ENCODE measurements at places on chromosomes 2 and 18. TPM values are rescaled to one million over a fixed set of nuclear protein-coding genes. Genes with fewer than 3 reads are reported as not detected.

Gene FAM237A
- not detected for total RNA-seq

Gene CFAP210
- total RNA-seq, result not detected

Gene CRYBA2
- total RNA-seq, result not detected

Gene KHK
- 3.5 TPM for total RNA-seq

Gene CABLES1
- total RNA-seq, result 7.8 TPM

Gene ADAM23
- total RNA-seq, result 16.3 TPM

Gene SP140L
- total RNA-seq, result 5.3 TPM

Gene DAW1
- not detected for total RNA-seq

DNA sequence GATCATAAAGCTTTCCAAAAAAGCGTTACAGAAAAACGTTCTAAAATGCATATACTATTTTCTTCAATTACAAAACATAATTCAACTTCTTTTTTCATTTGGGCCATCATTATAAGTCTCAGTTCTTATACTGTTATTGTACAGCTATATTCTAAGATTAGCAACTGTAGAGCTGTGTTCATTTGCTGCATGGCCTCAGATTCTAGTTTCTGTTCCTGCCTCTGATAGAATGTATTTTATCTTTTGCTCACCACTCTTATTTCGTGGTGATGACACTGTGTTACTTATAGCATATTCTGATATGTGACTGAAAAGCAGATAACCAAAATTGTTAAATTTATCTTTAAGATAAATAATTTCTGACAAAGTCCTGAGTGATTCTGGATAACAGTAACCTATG lies 67.2 kb downstream of the PTRHD1 start:
- no peak for ATAC-seq

DNA sequence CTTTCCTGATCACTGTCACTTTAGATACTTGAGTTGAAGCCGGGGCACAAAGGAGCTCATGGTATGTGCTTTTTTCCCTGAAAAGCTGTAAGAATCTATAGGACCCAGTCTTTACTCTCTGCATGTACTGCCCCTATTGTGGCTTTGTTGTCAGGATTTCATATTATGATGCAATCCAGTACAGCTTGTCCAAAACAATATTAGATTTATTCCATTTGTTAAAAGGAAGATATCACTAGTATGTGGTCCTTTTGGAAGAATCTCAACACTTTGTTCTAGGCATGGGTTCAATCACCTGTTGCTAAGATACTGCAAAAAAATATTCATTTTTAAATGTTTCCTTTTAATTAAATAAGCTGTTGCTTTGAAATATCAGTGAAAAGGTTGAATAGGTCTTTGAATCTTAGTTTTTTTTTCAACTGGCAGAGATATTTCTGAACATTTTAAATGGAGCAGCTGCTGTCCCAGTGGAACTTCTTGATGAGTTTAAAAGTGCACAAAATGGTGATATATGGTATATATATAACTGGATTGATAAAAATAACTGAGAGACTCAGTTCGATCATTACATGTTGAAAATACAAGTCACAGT lies 256.6 kb upstream of the NT5C1B start:
- no peak for ATAC-seq

DNA sequence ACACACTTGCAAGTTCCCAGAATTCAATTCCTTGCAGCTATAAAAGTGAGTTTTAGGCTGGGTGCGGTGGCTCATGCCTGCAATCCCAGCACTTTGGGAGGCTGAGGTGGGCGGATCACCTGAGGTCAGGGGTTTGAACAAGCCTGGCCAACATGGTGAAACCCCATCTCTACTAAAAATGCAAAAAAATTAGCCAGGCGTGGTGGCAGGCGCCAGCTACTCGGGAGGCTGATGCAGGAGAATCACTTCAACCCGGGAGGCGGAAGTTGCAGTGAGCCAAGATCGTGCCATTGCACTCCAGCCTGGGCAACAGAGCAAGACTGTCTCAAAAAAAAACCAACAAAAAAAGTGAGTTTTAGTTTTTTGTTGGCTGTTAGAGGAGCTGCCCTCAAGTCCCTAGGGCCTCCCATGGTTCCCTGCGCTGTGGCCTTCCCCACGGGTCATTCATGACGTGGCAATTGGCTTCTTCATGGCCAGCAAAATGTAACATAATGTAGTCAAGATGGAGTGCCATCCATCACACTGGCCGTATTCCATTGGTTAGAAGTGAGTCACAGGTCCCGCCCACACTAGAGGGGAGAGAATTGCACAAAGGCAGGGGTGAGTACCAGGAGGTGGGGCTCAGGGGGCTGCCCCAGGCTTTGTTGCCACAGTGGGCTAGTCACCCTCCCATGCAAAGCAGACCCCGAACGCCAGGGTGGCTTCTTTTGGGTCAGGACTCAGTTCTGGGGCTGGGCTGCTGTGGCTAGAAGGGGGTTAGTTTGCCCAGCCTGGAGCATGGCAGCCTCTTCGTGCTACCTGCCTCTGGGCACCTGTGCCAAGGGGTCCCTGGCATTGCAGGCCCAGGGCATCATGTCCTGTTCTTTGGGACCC lies 37.7 kb upstream of the INHBB start:
- ATAC-seq, result peak; percentile 17

- no peak for ATAC-seq
Measured at GRCh38 chr2:37902991-37903390, 22.1 kb upstream of the RMDN2 start.

GRCh38 chr2:235026649-235027557 lies 75.1 kb downstream of the SH3BP4 start:
- ATAC-seq, result peak; percentile 94

GRCh38 chr2:67950919-67951318 lies 111.9 kb downstream of the C1D start:
- no peak for ATAC-seq

DNA sequence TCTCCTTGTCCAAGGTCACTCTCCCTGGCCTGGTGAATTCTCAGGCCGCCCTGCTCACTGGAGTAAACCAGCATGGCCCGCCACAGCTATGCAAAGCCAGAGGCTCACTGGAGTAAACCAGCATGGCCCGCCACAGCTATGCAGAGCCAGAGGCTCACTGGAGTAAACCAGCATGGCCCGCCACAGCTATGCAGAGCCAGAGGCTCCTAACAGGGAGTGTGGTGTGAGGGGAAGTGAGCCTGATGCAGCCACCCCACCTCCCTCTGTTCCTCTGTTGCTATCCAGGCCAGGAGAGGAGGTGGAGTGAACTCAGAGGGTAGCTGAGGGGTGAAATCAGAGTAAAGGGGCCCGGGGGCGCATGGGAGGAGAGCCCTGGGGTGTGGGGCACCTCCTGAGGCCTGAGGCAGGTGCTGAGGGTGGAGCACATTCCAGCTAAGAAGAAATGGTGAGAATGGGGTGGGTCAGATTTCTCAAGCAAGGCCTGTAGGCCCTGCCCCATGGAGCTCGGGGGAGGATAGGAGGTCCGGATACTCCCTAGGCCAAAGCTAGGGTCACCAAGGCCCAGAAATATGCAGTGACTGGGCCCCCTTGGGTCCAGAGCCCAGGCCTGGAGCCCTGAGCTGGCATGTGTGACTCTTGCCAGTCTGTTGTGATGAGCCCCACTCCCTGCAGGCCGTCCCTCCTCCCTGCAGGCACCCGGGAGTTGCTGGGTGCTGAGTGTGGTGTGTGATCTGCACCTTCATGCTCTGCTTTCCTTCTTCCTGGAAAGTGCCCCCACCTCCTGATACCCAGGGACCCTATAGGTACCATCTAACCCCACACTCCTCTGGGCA lies 1.5 kb downstream of the ATP6V1B1 start:
- ATAC-seq, result no peak

DNA sequence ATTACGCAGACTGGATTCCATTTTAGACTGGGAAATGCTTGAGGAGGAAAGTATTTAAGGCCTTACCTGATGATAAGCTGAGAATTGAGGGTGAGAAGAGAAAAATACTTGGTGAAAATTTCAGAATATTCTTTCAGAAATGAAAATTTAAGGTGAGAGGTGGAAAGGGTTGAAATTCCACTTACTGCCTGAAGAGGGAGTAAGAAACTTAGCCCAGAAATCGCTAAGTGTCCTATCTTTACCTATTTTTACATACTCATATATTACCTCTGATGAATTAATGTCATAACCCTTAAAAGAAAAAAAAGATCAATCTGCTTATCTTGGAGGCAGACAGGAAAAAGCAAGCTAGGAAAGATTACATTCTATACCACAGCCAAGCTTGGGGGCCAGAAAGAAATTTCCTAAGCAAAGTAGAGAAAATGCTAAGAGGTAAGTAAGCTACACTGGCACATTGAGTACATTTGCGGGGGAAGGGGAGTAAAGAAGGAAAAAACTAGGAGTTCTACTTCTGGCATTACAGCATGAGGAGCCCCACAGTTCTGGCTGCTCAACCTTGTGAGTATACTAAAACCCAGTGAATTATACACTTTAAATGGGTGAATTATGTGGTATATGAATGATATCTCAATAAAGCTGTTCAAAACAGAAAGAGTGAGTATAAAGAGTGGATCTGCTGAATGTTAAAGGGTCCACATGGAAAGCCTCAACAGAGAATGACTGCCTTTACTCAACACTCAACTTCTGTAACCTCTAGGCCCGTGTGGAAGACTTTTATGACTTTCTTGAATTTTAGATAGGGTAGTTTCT lies 33.8 kb downstream of the SMC6 start:
- no peak for ATAC-seq

GRCh38 chr2:239304533-239305221 lies 96.1 kb downstream of the HDAC4 start:
- ATAC-seq, result no peak

DNA sequence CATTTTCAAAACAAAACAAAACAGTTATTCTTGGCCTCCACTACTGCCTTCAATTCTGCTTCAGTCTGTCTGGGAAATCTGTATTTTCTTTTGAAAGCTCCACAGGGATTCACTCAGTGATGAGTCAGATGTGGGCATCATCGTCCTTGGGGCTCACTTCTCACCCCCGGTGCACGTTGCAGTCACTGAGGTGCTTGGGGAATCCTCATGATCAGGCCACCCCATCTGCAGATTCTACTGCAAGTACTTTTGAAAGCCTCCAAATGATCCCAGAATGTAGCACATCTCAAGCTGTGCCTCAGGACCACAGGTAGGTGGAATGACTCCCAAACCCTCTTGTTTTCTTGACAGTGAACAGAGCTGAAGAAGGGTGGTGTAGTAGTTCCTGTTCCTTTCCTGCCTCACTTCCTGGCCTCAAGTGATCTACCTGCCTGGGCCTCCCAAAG lies 34.3 kb downstream of the LPIN2 start:
- no peak for ATAC-seq

DNA sequence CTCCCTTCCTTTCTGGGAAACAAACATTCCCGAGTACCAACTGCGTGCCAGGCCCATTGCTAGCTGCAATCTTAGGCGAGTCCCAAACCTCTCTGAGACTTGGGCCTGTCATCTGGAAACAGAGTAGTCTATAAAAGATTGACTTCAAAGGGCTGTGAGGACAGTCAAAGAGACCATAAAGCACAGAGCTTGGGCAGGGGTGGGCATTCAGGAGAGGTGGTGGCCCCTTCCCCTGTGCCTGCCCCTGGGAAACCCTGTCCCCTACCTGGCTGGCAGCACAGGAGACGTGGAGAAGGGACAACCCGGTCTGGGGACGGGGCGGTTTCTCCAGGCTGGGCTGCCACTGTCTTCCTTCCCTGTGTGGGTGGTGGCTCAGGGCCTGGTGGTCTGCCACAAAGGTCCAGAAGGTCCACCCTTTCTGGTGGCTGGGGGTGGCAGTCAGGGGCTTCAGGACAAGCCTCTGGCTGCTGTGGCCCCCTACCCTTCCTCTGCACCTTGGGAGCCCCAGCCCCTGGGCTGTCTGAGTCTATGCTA lies 33.9 kb upstream of the FOSL2 start:
- ATAC-seq, result no peak

GRCh38 chr2:84458551-84459017 lies 496 bp downstream of the SUCLG1 start:
- peak; percentile 39 for ATAC-seq

GRCh38 chr2:68108120-68108519 lies 45.3 kb upstream of the C1D start:
- ATAC-seq, result peak; percentile 23

DNA sequence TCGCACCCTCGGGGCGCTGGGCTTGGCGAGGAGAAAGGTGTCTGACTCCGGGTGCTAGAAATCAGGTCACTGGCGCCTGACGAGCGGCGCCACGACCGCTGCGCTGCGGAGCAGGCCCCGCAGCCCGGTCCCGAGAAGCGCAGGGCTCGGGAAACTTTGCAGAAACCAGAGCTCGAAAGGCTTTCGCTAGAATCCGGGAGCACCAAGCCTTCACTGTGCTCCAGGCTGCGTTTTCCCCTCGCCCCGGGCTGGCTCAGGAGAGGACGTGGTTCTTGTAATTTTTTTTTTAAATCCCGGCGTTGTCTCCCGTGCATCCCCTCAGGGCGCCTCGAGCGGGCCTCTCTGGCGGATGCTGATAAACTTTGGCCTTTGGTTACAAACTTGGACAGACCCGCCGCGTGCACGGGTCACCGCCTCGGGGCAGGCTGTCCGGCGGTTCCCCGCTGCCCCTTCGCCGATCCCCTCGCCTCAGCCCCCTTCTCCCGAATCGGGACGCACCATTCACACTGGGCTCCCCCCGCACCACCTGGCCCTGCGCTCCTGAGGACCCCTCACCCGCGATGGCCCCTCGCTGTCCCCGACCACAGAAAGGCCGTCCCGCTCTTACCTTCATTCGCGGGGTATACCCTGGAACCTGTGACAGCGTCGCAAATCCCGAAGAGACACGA lies 419 bp downstream of the EPHA4 start:
- no peak for ATAC-seq

DNA sequence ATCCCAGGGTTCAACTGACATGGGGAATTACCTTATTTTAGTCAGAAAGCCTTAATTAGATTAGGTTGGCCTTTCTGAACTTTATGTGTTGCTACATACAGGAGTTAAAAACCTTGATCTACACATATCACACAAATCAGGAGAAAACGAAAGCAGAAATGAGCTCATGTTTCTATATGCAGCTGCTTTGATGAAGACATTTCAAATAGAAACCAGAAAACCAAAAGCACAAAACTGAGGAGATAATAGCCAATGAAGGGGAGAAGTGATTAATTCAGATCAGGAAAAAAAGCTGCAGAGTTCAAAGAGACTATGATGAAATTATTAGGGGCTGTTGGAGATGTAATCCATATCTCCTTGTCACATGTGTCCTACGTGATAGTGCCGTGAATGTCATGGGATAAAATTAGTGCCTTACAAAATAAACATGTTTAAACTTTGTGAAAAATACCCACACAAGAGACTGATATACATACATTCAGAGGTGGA lies 255.0 kb downstream of the CAMKMT start:
- no peak for ATAC-seq

GRCh38 chr18:28512357-28512756 lies 335.4 kb upstream of the CDH2 start:
- ATAC-seq, result no peak

DNA sequence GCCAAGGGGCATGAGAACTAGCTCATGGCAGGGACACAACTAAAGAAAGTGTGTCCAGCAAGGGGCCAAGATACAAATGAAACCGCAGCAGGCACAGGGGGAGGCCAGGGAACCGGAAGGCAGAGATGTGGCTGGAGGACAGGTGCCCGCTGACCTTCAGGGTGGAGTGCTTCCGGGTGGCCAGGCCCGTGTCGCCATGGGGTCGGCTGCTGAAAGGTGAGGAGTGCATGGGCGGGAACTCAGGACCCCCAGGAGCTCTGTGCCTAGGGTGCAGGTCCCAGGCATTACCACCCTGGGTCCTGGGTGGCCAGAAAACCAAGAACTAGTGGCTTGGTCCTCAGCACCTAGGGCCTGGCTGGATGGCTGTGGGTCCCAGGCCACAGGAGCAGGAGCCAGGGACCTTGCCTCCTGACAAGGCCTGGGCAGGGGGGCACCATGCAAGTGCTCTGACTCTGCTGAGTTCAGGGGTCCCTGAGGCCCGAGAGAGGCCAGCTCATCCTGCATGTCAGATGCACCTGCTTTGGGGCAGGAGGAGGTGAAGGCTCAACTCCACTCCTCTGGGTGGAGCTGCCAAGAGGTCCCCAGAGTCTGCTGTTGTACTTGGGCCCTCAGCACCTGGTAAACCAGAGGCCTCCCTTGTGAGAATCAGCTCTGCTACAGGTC lies 50.9 kb downstream of the CENPO start:
- no peak for ATAC-seq

Measured in esophagus mucosa (tissue), 1 donor.